SJCRH30 (cell line): ENCODE measurements at places on chromosomes 11 and 22.

GRCh38 chr11:67302571-67303131 lies 679 bp upstream of the SSH3 start:
- H3K4me3 ChIP-seq, result peak overlapping the region; percentile 61
- peaks cover 15% of the 10 kb centered on the region for H3K4me1 ChIP-seq
- peak overlapping the region; percentile 38 for H3K27ac ChIP-seq
- peaks cover 11% of the 10 kb centered on the region; the same call in 1 of the 2 replicates for H3K36me3 ChIP-seq

DNA sequence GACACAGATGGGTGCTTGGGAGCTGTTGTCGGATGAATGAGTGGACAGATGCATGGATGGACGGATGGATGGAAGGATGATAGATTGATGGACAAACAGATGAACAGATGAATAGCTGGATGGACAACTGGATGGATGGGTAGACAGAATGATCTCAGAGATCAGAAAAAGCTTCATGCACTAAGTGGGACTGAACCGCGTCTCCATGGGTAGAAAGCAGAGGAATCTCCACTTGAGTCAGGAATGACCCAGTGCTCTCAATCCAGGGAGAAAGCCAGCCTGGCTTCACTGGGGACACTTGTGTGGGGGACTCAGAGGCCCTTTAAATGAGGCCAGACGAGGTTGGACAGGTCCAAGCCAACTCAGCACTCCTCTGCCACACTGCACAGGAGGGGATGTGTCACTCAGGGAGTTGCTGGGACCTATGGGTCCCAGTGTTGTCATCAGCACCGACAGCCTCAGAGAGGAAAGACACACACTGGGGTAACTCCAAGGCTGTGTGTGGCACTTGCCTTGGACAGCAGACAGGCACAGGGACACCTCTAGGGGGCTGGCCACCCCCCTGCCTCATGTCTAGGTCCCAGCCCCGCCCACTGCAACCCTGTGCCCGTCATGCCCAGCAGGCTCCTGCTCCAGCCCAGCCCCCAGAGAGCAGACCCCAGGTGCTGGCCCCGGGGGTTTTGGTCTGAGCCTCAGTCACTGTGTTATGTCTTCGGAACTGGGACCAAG lies 5.6 kb downstream of the IGLL5 start:
- no peaks in the 10 kb centered on the region for H3K36me3 ChIP-seq
- H3K4me3 ChIP-seq, result no peak overlapping the region
- no peaks in the 10 kb centered on the region for H3K27me3 ChIP-seq
- peaks cover 42% of the 10 kb centered on the region for H3K4me1 ChIP-seq

DNA sequence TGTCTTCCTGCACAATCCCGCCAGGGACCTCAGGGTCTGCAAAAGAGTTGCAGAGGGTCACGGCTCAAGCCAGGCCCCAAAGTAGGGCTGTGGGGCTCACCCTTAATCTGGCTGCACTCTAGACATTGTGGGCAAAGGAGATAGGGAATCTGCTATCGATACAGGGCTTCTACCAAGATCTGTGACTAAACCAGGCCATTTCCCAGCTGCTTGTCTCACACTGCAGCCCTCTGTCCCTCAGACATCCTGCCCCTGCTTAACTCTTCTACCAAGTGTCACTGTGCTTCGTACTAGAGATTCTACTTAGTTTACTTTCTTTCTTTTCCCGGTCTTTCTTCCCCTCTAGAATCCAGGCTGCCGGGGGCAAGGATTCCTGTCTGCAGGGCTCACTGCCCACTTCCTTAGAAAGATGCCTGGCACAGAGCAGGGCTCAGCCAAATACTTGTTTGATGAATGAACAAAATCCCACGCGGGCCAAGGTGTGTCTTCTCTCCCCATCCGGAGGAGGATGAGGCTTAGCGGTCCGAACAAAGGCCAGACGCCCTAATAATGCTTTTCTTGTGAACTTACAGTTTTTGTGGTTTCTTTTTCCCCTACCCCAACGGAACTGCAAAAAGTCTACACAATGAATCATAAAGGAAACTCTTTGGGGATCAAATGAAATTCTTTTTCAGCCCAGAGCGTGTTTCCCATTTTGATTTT lies 61.3 kb upstream of the ANO1 start:
- H3K27ac ChIP-seq, result no peak overlapping the region
- no peaks in the 10 kb centered on the region for H3K27me3 ChIP-seq
- no peaks in the 10 kb centered on the region for H3K4me1 ChIP-seq
- no peak overlapping the region for H3K4me3 ChIP-seq

GRCh38 chr11:69213316-69213715 lies 57.6 kb downstream of the SMIM38 start:
- H3K27me3 ChIP-seq, result no peaks in the 10 kb centered on the region
- H3K4me1 ChIP-seq, result no peaks in the 10 kb centered on the region
- H3K4me3 ChIP-seq, result no peak overlapping the region
- H3K36me3 ChIP-seq, result no peaks in the 10 kb centered on the region

GRCh38 chr11:117859061-117859460 lies 17.4 kb downstream of the FXYD6 start:
- no peaks in the 10 kb centered on the region for H3K27me3 ChIP-seq
- H3K36me3 ChIP-seq, result no peaks in the 10 kb centered on the region

DNA sequence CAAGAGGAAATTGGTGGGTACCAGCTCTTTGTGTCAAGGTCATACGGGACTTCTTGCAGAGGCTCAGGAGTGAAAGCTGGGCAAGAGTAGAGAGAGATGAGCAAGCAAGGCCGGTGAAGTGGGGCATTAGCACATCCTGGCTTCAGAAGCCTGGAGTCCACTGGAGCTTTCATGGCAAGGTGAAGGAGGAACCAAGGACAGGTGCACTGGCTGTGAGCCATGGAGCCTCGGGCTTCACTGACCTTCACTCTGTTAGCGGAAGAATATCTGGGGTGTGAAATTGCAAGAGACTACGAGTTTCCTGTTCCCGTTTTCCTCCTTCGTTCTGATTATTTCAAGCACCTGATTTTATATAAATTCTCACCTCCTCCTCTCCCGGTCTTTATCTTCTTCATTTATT lies 25.9 kb upstream of the ST14 start:
- H3K27ac ChIP-seq, result no peak overlapping the region
- H3K36me3 ChIP-seq, result no peaks in the 10 kb centered on the region
- H3K27me3 ChIP-seq, result no peaks in the 10 kb centered on the region
- DNase-seq, result no peak
- H3K4me3 ChIP-seq, result no peak overlapping the region

DNA sequence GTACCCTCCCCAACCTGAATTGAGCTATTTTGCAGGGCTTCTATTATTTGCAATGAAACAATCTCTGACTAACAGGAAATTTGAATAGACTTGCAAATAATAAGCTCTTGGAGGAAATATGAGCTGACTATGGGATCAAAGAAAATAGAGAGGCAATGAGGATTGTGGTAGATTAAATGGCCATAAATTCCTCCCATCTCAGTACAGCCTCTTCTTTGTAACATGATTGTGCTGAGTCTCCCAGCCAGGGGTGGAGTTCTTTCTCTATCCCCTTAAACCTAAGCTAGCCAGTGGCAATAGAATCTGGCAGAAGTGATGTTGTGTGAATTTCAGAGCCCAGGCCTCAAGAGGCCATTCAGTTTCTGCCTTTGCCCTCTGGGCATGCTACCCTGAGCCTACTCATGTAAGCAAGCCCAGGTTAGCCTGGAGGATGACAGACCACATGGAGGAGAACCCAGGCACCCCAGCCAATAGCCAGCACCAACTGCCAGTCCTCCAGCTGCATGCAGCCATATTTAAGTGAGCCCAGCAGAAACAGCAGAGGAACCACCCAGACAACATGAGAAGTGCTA lies 86.8 kb upstream of the TP53I11 start:
- H3K27ac ChIP-seq, result no peak overlapping the region
- H3K4me1 ChIP-seq, result no peaks in the 10 kb centered on the region
- no peak for DNase-seq
- H3K36me3 ChIP-seq, result no peaks in the 10 kb centered on the region
- H3K4me3 ChIP-seq, result no peak overlapping the region

DNA sequence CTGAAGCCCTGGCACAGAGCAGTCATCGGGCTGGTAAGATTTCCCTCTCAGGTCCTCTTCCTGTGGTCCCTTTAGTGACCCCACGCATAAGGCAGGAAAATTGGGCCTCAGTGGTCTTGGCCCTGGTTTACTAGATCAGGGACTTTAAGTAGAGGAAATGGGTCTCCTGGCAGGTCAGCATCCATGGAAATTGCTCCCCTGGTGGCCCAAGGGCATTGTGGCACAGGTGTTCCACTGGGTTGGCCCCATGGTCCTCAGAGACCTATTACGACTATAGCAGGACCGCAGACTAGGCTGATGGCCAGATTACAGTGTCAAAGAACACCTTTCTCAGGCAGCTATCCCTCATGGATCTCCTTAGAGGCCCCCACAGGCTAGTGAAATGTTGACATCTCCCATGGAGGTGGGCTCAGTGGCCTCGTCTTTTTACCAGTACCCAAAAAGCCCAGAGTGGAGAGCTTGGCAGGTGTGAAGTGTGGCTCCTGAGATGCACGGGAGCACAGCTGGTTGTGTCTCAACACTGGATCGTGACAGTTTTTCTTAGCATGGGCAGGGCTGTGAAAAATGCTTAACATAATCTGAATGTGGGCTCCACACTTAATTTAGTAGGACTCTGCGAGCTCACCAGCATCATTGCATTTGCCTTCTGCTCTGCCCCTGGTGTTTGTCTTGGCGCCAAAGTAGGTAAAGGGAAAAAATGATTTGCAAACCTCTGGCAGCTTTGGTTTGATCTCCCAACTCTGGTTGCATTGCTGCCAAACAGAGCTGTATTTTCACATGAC lies 74.2 kb downstream of the ZBTB16 start:
- H3K36me3 ChIP-seq, result no peaks in the 10 kb centered on the region
- no peak overlapping the region for H3K4me3 ChIP-seq
- no peaks in the 10 kb centered on the region for H3K27me3 ChIP-seq
- no peak for DNase-seq
- no peak overlapping the region for H3K27ac ChIP-seq
- no peaks in the 10 kb centered on the region for H3K4me1 ChIP-seq

DNA sequence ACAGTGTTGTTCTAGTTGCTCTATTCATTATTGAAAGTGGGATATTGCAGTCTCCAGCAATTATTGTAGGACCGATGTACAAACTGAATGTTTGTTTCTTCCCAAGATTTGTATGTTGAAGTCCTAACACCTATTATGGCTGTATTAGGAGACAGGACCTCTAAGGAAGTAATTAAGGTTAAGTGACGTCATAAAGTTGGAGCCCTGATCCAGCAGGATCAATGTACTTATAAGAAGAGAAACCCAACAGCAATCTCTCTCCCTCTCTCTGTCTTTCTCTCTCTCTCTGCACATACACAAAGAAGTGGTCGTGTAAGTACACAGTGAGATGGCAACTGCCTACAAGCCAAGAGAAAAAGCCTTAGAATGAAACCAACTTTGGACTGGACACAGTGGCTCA lies 16.1 kb upstream of the SLC35C1 start:
- H3K36me3 ChIP-seq, result no peaks in the 10 kb centered on the region
- H3K4me1 ChIP-seq, result no peaks in the 10 kb centered on the region
- H3K27me3 ChIP-seq, result peaks cover 6% of the 10 kb centered on the region; the same call in 1 of the 2 replicates
